ENCODE measurements at places on chromosomes 12 and 14.
A peak's percentile ranks its signal among the peaks of the same experiment; 100 is the strongest.

DNA sequence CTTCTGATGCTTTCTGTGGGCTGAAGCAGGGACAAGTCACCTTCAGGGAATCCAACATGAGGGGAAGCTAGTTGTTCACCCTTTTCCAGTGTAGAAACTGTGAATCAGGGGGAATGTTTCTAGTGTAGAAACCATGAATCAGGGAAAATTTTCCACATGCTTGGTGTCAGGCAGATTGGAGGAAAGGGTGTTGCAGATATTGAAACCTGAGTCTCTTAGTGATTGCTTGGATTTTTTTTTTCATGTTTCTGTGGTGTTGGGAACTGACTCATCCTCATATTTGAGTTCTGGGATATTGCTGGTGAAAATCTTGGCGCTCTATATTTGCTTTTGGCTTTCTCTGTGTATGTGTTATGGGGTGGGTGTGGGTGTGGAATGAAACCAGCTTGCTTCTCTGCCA is 144.5 kb upstream of the FBXO33 start:
- DNase-seq = no peak

GRCh38 chr12:659090-659683 is 4.1 kb downstream of the NINJ2 start:
- DNase-seq = no peak

GRCh38 chr14:78752518-78753188 is 582.5 kb downstream of the NRXN3 start:
- no peak for DNase-seq

GRCh38 chr14:98249057-98249456 is 1022.9 kb downstream of the BCL11B start:
- no peak for DNase-seq

GRCh38 chr12:103279444-103279843 is 216.3 kb downstream of the C12orf42 start:
- no peak for DNase-seq

DNA sequence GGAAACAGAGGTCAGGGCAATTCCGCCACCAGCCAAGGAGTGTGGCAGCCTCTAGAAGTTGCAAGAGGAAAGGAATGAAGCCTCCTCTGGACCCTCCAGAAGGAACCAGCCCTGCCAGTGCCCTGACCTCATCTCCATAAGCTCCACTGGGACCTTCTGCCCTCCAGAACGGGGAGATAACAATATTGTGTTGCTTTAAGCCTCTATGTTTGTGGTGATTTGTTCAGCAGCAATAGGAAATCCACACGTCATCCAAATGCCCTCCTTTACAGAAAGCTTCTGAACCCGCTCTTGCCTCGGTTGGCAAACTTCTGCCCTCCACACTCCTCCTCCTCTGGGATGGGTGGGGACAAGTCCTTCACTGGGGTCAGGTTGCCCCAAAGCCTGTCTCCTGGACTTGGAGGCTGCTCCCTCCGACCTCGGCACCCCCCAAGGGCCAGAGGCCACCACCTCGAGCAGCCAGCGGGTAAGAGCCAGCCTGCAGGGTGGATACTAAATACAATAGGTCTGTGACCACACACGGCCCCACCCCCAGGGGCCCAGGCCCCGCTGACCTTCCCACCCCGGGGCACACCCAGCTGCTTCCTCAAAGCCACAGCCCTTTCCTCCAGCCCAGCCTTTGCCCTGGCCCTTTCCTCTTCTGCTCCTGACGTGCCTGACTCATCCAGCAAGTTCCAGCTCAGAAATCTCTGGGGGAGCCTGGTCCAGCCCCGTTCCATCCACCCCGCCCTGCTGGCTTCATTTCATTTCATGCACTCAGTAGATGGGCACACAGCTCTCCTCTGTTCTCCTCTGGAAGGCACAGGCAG is 58.7 kb upstream of the NCOR2 start:
- DNase-seq = no peak

GRCh38 chr14:85195872-85196477 is 334.0 kb upstream of the FLRT2 start:
- DNase-seq = no peak

- no peak for DNase-seq
Measured at GRCh38 chr14:65304963-65305362, 107.6 kb upstream of the FUT8 start.

GRCh38 chr14:20606190-20606901 is 15.2 kb upstream of the RNASE12 start:
- peak; percentile 51 for DNase-seq

DNA sequence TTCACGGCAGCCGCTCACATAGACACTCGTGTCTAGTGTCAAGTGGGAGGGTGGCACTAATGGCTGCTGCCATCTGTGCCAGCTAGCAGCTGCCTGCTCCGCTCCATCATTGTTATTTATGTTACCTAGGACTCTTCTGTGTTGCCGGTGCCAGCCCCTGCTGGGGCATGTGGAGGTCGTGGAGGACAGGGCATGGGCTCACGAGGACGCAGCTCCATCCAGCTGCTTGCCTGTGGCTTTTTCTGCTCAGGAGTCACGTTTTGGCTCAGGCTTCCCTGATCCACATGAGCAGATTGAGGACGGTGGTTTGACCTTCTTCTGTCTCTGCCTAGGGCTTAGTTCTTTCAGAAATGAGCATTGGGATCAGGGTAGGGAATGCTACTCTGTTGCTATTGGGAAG is 31.2 kb downstream of the TPCN1 start:
- no peak for DNase-seq

- DNase-seq = no peak
Measured at GRCh38 chr14:21262410-21262809, 6.8 kb downstream of the HNRNPC start.

- DNase-seq = no peak
Measured at GRCh38 chr12:19778797-19779196, 339.5 kb downstream of the AEBP2 start.

DNA sequence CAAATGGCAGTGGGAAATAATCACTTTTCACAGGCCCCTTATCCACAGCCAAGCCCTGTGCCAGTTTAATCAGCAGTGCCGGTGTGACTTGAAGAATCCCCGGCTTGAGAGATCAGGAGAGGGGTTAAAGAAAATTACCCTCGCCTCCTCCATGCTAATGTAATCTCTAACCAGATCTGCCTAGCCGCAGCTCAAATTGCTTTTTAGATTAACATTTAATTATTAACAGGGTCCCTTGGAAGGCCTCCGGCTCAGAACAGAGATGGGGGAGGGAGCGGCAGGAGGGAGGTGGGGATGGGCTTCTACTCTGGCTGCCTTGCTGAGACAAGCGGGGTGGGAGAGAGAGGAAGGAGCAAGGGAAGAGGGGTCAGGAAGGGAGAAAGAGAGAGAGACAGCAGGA is 24.0 kb downstream of the FAM222A start:
- DNase-seq = no peak

GRCh38 chr12:93663006-93663728 is 14.0 kb upstream of the CRADD start:
- no peak for DNase-seq

GRCh38 chr12:88503281-88503703 is 77.0 kb downstream of the KITLG start:
- DNase-seq = no peak

DNA sequence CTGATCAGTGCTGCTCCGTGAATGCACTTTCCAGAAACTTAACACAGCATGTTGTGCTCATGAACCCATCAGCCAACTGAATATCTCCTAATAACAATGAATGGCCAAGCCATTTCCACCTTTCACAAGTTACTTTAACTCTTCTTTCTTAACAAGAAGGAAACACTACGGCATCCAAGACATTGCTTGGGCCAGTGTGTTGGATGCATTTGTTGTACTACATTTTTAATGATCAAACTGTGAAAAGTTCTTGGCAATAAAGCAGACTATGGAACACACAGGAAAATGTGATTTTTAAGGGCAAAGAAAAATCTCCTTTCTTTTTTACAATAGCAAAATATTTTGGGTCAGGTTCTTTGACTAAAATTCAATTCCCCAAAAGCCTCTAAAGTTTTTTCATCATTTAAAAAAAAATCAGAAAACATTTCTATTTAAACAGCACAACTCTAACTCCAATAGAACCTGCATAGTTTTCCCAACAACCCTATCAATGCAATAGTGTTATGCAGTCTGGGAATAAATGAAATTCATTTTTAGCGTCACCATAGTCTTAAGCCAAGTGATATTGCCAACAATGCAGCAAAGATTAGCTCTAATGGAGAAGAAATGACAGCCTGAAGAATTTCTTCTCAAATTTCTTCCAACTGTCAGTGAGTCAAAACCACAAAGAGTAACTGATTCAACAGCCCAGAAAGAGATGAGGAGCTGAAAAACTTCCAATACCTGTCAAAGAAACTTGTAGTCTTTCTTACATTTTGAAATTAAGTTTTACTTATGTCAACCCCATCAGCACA is 50.7 kb upstream of the PTPRR start:
- no peak for DNase-seq

DNA sequence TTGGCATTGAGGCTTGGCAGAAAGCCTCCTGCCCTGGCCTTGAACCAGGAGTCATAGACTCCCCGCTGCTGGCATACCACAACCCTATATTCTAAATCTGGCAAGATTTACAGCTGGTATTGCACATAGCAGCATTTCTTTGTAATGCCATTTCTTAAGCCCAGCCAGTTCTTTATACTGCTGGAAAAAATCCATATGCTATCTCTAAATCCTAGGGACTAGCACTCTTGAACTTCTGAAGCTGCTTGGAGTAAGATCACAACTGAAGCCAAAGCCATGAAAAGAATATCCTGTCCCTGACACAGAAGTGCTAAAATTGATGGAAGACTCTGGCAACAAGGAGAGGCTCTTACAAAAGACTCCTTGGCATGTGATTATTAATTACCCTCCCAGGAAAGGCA is 89.3 kb downstream of the KCNC2 start:
- peak; percentile 96 for DNase-seq

DNA sequence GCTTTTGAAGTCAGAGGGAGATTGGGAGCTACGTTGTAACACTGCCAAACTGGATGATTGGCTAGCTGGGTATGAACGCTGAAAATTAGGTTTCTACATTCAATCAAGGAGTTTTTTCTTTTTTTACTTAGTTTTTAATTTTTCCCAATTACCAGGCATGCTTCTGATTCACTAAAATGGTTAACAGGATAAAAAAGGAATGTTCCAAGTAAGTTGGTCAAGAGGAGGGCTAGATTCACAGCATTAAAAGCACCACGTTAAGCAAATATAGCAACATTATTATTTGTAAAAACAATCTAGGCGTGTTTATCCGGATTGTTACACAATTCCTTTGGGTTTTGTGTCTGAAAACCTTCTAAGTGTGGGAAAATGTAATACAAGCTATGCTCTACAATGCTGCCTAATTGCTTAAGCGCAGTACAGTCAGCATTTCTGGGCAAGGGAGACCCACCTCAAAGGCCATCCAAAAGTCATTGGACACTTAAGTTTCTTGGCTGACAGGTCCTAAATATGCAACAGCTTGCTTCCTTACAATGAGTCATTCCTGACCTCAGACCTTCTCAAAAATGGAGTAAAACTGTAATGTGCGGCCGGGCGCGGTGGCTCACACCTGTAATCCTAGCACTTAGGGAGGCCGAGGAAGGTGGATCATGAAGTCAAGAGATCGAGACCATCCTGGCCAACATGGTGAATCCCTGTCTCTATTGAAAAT is 1.2 kb downstream of the RPLP0 start:
- DNase-seq = peak; percentile 21

DNA sequence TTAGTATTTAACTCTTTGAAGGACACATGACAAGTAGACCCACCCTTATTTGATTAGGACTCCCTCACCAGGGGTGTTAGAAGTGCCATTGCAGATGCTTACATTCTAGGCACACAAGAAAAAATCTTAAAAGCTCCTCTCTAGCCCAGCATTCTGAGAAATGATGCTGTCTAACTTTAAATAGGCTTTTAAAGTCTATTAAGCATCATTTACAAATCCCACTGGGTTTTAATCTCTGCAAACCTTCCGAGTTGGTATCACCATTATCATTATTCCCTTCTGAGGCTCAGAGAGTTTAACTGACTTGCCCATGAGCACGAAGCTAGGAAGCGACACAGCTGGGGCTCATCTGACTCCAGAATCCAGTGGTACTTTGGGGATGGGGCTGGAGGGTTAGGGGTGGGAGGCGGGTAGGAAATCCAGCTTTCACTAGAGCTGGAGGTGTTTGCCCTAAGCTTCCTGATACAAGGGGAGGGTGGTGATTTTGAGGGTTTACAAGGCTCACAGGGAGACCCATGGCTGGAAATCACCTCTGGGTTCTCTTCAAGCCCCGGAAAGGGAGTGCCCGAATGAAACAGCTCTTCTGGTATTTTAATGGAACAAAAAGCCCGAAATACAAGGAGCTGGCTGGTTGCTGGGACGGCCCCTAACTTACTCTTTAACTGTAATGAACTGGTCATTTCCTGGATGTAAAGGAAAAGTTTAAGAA is 109.2 kb upstream of the FUT8 start:
- no peak for DNase-seq

All from NCI-H446 (cell line).